Stimulated activated CD4-positive, alpha-beta T cell treated with anti-CD3 and anti-CD28 coated beads, Interleukin-1b, Interleukin-23, amount 100 ng/mL, for 1 hour (primary cell): ENCODE measurements at places on chromosomes 7 and 10.

- DNase-seq: no peak
Measured at GRCh38 chr7:30594048-30594539, 584 bp upstream of the GARS1 start.

- DNase-seq: no peak
Measured at GRCh38 chr10:23457632-23458417, 18.9 kb downstream of the OTUD1 start.

- no peak for DNase-seq
Measured at GRCh38 chr7:96182424-96183158, 139.3 kb downstream of the SLC25A13 start.

GRCh38 chr7:114416129-114416990 lies 1.7 kb downstream of the FOXP2 start:
- no peak for DNase-seq

DNA sequence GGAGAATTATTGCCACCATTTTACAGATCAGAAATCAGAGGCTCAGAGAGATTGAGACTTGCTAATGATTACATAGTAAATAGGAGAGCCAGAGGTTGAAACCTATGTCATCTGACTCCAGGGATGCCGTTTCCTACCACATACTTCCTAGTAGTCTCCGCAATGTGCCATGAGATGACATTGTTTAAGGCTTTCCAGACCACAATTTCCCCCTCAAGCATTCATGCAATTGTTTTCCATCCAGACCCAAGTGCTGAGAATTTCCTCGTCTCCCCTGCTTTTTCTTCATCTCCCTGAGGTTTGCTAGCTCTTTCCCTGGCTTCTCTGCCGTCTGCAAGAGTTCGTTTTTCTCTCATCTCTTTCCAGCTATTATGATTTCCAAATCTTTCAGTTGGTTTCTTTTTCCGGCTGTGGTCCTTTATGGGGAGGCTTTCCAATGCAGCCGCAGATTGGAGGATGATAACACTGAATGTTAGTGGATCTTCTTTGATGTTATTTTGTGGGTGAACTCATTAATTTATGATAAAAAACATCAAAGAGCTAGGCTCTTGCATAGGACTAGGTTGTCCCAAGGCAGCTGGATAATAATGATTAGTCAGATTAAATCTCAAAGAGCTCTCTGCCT lies 6.9 kb upstream of the GOLGA7B start:
- DNase-seq: no peak

DNA sequence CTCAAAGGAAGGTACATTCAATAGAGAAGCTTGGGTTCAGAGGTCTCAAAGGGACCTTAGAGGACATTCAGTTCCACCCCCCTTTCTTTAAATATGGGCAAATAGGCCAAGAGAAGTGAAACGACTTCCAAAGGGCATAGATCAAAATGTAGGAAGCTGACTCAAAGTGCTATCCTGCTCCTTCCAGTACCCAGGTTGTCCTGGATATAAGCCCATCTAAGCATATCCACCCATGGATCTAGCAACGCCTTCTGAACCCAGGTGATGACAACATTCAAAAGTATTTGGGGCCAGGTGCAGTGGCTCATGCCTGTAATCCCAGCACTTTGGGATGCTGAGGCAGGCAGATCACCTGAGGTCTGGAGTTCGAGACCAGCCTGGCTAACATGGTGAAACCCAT lies 5.3 kb downstream of the ATXN7L1 start:
- no peak for DNase-seq

DNA sequence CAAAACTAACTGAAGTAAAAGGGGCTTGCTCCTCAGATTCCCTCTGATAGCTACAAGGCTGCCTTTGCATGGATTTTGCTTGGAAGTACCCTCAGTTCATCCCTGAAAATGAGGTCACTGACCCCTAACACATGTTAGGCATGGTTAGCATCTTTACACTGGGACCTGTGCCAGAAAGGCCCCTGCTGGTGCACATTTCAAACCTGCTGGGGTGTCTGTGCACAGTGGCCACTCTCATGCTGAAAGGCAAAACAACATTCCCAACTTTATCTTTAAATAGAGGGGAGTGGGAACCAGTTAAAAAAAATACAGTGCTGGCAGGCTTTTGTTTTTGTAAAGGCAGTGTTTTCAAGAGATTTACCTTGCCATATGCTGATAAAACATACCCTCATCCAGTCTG lies 99.1 kb downstream of the ANK3 start:
- no peak for DNase-seq

DNA sequence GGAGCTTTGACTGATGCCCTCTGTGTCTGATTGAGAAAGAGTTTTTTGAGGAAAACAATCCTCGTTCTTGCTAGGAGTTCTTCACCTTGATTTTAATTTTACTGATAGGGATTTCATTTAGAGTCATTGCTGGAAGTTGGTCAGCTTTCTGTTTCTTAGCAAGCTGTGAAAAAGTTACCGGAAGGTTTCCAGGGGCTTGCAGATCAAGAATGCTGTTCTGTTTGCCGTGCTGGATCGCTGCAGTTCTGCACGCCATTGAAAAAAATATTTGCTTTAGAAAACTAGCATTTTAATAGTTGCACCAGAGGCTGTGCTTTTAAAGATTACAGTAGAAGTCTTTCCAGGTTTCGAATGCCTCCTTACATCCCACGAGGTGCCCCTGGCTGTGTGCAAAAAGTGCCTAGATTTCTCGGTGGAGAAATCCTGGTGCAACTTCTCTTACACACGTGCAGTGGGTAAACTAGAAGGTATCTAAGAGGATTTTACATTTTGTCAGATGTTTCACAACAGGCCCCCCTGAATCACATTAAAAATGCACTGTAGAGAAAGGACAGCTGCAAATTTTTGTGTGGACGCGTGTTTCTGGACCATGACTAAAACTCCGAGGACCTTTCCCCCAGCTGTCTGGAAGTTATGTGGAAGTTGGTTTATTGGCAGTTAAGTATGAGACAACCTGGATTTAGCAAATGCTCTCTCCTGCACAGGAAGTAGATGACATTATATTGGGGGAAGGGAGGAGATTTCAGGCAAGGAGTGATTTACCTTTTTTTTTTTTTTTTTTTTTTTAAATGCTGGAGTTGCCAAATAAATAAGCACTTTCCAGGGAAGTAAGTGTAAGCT lies 5.8 kb downstream of the TCF7L2 start:
- DNase-seq: no peak

DNA sequence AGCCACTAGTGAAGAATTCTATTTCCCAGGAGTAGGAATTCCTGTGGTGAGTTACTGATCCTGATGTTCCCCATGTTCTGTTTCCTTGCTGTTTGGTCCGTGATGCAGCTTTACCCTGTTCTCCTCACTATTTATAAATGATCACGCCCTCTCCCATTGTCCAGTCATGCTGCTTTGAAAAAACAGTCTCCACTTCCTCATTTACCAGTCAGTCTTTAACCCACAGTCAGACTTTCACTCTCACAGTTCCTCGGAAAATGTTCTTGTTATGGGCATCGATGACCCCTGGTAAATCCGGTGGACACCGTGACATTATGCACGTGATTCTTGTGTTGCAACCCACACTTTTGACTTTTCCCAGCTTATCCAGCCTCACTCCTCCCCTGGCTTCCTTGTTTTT lies 14.4 kb downstream of the SCIN start:
- no peak for DNase-seq

DNA sequence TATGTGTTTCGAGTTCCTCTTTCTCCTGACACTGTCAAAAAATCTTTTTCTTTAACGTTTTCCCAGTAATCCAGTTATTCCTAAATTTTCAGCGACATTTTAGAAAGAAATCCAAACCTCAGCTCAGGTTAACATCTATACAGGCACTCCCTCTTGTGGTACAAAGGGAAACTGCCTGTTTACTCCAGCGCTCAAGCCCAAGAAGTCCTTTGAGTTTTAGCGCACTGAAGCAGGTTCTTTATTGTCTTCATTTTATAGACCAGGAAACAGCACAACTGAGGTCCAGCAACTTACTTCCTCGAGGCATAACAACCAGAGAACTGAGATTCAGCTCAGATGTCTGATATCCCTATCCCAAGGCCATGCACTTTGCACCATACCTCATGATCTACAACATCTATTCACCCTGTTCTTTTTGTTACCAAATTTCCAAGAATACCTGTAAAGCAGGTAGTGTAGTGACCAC lies 287.2 kb upstream of the MKLN1 start:
- DNase-seq: no peak

DNA sequence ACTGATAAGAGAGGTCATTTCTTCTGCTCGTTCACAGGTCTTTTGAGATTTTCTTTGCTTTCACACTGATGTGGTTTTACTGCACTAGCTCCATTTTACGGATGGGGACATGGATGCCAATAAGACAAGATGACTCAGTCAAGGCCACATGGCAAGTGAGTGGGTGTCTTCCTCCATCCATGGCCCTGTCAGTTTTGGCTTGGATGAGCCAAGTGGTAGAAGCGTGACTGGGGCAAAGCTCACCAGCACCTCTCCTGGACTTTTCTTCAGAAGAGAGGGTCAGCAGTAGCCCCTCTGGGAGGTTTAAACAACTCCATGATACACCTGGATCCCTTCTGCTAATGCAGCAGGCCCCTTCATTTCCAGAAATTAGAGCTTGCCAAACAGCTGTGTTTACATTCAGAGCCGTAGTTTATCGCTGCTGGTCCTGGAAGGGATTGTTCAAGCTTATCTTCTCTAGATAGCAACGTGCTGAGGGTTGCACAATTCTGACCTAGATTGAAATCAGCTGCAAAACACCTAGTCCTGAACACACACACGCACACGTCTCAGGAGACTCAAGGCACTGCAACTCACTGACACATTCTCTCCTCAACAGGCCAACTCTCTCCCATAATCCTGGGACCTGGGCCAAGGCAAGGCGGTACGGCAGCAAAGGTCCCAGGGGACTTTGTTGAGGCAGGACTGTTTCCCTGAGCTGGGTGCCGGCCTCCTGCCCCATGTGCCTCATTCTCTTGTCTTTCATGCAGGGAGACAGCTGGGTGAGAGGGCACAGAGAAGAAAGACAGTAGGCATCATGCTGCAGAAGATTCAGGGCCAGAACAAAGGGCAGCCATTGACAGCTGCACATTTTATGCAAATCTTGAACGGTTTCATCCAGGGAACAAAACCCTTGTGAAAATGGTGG lies 14.2 kb upstream of the PDCD4 start:
- no peak for DNase-seq
